Stimulated activated CD4-positive, alpha-beta T cell treated with anti-CD3 and anti-CD28 coated beads, Interleukin-2, amount 100 ng/mL, for 24 hours (primary cell): ENCODE measurements at places on chromosomes 1 and 21.

DNA sequence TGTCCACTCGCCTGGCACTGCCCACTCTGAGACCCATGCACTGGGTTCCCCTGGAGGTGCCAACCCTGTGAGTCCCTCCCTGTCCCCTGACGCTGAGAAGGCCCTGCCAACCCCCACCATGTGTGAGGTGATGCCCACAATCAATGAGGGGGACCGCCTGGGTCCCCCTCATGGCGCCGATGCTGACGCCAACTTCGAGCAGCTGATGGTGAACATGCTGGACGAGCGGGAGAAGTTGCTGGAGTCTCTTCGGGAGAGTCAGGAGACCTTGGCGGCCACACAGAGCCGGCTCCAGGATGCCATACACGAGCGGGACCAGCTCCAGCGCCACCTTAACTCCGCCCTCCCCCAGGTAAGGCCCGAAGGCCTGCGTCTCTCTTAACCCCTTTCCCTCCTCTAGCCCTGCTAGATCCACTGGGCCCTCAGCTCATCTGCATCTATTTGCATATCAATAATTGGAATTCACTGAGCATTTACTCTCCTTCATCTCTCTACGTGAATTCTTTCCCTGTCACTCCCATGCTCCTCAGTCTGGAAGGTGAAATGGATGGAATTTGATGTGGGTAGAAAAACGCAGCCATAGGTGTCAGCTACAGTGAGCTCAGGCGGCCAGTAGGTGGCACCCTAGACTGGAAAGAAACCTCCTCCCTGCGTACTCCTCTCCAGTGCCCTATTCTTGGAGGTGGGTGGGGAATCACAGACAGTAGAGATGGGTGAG lies 12.8 kb downstream of the PPFIA4 start:
- peak; percentile 78 for DNase-seq

DNA sequence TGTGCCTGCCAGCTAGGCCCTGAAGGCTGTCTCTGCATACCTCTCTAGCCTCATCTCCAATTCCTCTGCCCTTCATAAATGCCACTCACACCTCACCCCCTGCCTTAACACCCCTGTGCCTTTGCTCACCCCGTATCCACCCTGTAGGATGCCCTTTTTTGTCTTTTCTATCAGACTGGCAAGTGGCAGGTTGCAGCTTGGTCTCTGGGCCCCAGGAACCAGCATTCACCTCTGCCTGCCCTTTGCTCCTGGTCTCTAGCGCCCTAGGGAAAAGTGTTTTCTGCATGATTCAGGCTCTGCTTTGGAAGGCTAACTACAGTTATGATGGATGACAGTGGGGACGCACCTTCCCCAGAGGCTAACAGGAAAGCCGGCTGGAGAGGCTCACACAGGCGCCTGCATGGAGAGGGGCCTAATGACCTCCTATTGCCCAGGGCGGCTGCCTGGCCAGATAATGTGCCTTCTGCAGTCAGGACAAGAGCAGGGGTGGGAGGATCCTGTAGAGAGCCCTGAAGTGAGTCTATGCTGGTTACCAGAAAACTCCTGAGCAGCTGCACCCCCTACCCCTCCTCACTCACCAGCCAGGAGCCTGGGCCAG lies 11.2 kb downstream of the KANK4 start:
- no peak for DNase-seq

- no peak for DNase-seq
Observed at GRCh38 chr1:26970810-26971209, 10.5 kb upstream of the KDF1 start.

DNA sequence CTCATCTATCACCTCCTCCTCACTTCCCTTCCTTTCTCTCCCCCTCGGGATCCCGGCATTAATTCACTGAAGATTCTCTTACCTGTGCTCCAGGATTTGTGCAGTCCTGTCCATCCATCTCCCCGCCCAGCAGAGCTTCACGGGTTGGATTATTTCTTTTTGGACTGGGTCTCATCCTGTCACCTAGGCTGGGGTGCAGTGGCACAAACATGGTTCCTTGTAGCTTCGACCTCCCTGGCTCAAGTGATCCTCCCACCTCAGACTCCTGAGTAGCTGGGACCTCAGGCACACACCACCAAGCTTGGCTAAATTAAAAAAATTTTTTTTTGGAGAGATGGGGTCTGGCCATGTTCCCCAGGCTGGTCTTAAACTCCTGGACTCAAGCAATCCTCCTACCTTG lies 12.3 kb upstream of the CSF3R start:
- no peak for DNase-seq

- no peak for DNase-seq
Observed at GRCh38 chr1:44086692-44087474, 31.7 kb upstream of the KLF17 start.

DNA sequence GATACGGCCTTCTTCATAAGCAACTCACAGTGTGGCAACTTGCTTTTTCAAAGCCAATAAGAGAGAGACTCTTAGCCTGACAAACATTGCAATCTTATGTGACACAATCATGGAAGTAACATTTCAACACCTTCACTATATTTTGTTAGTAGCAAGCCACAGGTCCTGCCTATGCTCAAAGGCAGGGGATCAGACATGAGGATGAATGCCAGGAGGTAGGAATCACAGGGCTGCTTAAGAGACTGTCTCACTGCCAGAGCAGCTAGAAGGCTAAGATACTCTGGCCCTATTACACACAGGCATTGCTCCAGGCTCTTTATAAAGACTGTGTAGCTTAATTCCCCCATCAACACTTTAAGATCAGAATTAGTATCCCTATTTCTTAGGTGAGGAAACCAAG lies 236.2 kb upstream of the KAZN start:
- no peak for DNase-seq

DNA sequence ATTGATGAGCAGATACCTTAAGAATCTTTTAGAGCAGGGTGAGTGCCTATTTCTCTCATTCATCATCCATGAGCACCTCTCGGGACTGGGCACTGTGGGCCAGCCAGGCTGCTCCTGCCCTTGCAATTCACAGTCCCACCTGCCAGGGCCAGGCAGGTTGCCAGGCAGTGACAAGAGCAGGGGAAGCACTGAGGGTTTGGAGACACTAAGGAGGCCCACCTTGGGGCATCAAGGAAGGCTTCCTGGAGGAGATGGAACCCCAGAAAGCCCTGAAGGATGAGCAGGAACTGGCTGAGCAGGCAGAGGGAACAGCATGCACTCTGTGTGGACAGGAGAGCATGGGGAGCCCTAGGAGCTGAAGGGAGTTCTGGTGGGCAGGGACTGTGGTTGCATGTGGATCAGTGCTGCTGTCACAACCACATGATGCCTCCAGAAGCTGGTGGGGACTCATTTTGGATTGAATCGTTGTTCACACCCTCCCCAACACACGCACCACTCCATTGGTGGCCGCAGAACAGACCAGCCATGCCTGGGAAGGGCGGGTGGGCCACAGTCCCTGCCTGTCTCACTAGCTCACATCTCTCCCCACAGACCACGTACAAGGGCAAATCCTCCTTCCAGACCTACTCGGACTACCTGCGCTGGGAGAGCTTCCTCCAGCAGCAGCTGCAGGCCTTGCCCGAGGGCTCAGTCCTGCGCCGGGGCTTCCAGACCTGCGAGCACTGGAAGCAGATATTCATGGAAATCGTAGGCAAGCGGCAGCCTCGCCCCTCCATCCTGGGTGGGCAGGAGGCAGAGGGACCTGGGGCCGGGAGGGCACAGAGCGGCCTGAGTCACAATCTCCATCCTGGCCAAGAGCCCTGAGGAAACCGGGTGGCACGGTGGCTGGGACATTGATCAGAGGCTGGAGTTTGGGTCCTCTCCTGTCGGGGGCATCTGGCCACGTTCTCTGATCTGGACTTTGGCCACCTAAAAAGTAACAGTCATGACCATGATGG lies 55.1 kb downstream of the DISP3 start:
- DNase-seq: no peak

DNA sequence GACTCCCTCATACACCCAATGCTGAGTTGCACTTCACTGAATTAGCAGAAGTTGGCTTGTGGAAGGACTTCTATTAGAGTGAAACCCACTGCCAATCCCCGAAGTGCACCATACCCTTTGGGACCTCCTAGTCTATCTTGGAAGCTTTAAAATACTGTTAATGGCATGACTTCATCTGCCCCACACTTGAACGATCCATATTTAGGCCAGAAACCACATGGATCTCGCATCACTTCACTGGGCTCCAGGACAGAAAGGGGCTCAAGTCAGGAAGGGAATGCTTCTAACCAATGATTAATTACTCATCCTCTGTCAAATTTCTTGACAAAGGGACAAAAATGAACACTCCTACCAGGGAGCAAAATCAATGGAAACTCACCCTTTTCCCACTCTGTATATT lies 69.1 kb downstream of the BCAR3 start:
- no peak for DNase-seq

GRCh38 chr1:185694081-185694480 lies 40.1 kb upstream of the HMCN1 start:
- peak; percentile 36 for DNase-seq
